Stimulated activated CD4-positive, alpha-beta T cell treated with anti-CD3 and anti-CD28 coated beads, TNF-alpha, amount 100 ng/mL, for 24 hours (primary cell): ENCODE measurements at places on chromosomes 6 and 20.

GRCh38 chr6:131029626-131030297, 33.3 kb downstream of the EPB41L2 start:
- no peak for DNase-seq

- DNase-seq: no peak
Observed at GRCh38 chr6:35494161-35494563, 2.7 kb downstream of the TEAD3 start.

- DNase-seq: no peak
Observed at GRCh38 chr20:6489361-6490171, 277.9 kb upstream of the BMP2 start.

DNA sequence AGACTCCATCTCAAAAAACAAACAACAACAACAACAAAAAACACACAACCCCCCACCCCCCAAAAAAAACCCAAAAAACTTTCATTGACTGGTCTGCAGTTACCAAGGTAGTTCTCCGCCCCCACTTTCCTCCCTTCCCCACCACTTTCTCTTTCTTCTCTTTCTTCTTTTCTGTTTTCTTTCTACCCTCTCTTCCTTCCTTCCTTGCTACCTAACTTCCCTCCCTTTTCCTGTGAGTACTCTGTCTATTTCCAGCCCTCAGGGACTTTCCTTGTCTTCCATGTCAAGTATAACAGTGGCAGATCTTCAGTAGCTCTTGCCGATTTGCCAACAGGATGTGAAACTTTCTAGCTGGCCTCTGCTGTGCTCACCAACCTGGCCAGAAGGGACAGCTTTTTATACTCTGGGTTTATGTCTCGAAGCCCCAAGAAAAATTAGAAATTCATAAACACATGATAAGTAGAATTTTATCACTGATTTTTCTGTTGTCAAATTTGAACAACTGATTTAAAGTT, 399.5 kb downstream of the QKI start:
- no peak for DNase-seq

GRCh38 chr6:16057446-16057845, 71.4 kb upstream of the MYLIP start:
- no peak for DNase-seq
